ENCODE measurements at places on chromosomes 11 and 22.

GRCh38 chr11:19713196-19714021 lies 772 bp downstream of the NAV2 start:
- DNase-seq: no peak

GRCh38 chr11:71301046-71301857 lies 48.9 kb upstream of the SHANK2 start:
- DNase-seq: no peak

DNA sequence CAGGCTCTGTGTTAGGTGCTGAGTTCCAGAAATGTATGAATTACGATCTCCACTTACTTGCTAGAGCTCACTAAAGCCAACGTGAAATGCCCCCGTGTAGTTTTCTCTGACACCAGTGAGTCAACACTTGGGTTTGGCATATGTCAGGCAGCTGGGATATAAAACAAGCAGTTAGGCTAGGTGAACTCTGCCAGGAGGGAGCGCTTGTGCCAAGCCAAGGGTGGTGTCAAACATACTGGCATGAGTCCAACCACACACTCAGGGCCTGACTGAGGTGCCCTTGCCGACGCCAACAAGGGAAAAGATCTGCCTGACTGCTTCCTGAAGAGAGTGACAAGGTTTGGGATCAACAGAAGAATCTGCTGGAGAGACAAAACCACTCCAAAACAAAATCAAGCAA lies 167.8 kb upstream of the NARS2 start:
- peak; percentile 16 for DNase-seq

- no peak for DNase-seq
Observed at GRCh38 chr11:44351898-44352498, 42.1 kb upstream of the ALX4 start.

DNA sequence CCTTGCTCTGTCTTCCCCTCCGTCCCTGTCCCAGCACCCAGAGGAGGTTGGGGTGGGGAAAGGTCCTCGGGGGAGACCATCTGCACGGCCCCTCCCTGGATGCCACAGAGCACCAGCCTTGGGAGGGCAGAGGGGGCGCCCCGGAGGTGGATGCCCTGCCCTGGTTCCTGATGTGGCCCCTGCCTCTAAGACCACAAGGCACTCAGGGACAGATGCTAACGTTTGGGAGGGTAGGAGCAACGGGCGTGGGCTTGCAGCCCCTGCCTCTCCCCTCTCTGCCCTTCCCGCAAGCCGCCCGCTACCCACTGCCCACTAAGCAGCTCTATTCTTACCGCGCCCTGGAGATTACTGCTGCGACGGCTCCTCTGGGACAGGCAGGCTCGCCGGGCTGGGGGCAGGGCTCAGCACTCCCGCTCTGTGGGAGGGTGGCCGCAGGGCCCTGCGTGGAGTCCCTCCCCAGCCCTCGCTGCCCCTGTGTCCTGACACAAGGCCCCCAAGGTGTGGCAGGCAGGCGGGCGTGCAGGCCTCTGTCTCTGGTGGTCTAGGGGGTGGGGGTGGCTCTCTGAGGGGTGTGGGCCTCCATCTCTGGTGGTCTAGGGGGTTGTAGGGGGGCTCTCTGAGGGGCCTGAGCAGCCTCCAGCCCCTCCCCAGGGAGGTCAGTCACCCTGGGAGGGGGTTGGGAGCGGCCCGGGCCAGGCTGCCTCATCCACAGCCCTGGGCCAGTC lies 14.9 kb downstream of the BRSK2 start:
- DNase-seq: no peak

Data from epithelial cell of proximal tubule (primary cell).